ENCODE measurements at places on chromosomes 7 and 10.
A peak's percentile ranks its signal among the peaks of the same experiment; 100 is the strongest.

DNA sequence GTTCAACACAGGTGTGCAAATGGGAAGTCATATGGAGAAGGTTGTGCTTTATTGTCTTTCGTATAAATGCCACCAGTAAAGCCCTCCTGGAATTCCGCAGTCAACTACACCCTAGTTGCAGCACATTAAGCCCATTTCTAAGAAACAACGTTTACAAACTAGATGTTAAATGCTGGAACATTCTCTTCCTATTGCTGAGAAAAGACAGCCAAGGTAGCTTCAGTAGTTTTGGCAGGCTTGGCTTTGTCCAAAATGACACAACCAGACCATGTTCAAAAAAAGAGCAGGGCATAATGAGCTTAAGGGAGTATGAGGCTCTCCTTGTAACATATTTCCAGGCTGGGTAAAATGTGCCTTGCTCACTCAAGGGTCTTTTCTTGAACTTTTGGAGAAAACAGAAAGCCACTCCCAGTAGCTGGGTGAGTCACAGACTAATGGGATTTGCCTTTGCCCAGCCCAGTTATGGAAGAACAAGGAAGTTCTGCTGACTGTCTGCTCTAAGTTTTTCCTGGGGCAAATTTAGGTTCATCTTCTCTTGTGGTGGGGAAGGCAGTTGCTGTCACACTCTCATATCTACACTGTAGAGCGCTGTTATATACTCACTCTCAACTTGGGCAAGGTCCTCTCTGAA lies 238.7 kb downstream of the PLXNA4 start:
- H3K27ac ChIP-seq = no peak overlapping the region
- no peaks in the 10 kb centered on the region for H3K4me1 ChIP-seq
- no peak for DNase-seq
- peaks cover 53% of the 10 kb centered on the region for H3K27me3 ChIP-seq
- H3K36me3 ChIP-seq = no peaks in the 10 kb centered on the region

GRCh38 chr7:16347827-16348192 lies 73.5 kb downstream of the CRPPA start:
- DNase-seq = no peak
- peaks cover 13% of the 10 kb centered on the region for H3K36me3 ChIP-seq
- peak overlapping the region; percentile 80 for H3K27ac ChIP-seq
- H3K27me3 ChIP-seq = no peaks in the 10 kb centered on the region
- H3K4me3 ChIP-seq = no peak overlapping the region

GRCh38 chr7:114409750-114410149 lies 4.9 kb upstream of the FOXP2 start:
- no peaks in the 10 kb centered on the region for H3K36me3 ChIP-seq
- no peaks in the 10 kb centered on the region for H3K27me3 ChIP-seq
- no peak overlapping the region for H3K27ac ChIP-seq
- DNase-seq = no peak

GRCh38 chr7:100022621-100023020 lies 7.2 kb downstream of the ZKSCAN1 start:
- no peak overlapping the region for H3K4me3 ChIP-seq
- H3K27ac ChIP-seq = no peak overlapping the region
- peaks cover 25% of the 10 kb centered on the region for H3K4me1 ChIP-seq
- H3K36me3 ChIP-seq = peaks cover 24% of the 10 kb centered on the region

GRCh38 chr7:42168512-42168911 lies 68.5 kb downstream of the GLI3 start:
- H3K27ac ChIP-seq = no peak overlapping the region
- H3K4me1 ChIP-seq = no peaks in the 10 kb centered on the region

Data from PC-9 (cell line).